ENCODE measurements at places on chromosomes 7 and 10. TPM values are rescaled to one million over a fixed set of nuclear protein-coding genes. Genes with fewer than 3 reads are reported as not detected.

ERVW-1 gene
- not detected for total RNA-seq

DNA sequence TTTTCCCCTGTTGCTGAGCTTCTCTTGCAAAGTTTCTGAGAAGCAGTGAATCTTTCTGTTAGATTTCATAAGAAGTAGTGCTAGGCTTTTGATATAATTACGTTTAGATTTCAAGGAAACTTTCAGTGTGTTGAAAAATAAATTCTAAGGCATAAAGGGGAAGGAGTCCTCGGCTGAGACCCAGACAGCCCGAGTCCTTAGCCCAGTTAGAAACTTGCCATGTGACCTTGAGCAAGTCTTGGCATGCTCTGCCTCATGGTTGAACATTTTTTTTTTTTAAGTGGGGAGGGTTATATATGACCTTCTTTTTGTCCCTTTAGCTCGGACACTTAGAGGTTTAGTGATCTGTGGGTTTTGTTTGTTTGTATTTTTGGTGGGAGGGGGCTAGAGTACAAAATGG, 117.5 kb downstream of the TCF7L2 start:
- H3K27ac ChIP-seq: no peak overlapping the region
- no peaks in the 10 kb centered on the region for H3K27me3 ChIP-seq
- H3K4me1 ChIP-seq: no peaks in the 10 kb centered on the region
- no peak overlapping the region for H3K4me3 ChIP-seq
- DNase-seq: no peak
- H3K36me3 ChIP-seq: peaks cover 5% of the 10 kb centered on the region

- no peaks in the 10 kb centered on the region for H3K4me1 ChIP-seq
- H3K36me3 ChIP-seq: no peaks in the 10 kb centered on the region
- no peak for DNase-seq
Measured at GRCh38 chr7:41107938-41108448, 594.9 kb downstream of the INHBA start.

DNA sequence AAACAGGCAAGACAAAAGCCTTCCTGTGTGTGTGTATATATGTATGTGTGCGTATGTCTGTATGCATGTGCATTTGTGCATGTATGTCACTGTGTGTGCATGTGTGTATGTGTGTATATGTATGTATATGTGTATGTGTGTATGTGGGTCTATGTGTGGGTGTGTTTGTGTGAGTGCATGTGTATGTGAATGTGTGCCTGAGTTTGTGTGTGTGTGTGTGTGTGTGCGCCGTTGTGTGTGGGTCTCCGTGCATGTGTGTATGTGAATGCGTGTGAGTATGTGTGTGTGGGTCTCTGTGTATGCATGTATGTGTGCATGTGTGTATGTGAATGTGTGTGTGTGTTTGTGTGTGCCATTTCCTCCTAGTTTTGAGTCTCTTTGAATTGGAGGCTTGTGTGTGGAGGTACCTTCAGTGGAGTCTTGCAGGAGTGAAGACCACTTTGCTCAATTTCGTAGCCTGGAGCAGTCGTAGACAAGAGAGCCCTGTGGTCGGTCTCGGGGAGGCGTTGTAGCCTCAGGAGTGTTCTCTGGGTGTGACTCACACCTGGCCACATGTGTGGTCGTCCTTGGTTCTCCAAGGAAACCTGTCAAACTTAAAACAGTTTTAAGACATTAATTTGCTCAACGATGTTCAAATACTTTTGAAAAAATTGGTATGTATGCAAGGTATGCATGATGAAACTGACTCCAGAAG, 28.1 kb downstream of the INPP5A start:
- peaks cover 21% of the 10 kb centered on the region for H3K4me1 ChIP-seq
- no peaks in the 10 kb centered on the region for H3K36me3 ChIP-seq
- H3K27ac ChIP-seq: no peak overlapping the region

GRCh38 chr10:13338390-13339110, 9.5 kb downstream of the SEPHS1 start:
- H3K27me3 ChIP-seq: no peaks in the 10 kb centered on the region
- peaks cover 24% of the 10 kb centered on the region for H3K4me1 ChIP-seq
- no peak for DNase-seq
- H3K36me3 ChIP-seq: peaks cover 46% of the 10 kb centered on the region
- H3K27ac ChIP-seq: no peak overlapping the region

HYAL4 gene
- total RNA-seq: not detected

- H3K4me3 ChIP-seq: peak overlapping the region; percentile 55
- H3K27ac ChIP-seq: no peak overlapping the region
- DNase-seq: no peak
- peaks cover 14% of the 10 kb centered on the region for H3K27me3 ChIP-seq
- peaks cover 7% of the 10 kb centered on the region for H3K4me1 ChIP-seq
- H3K36me3 ChIP-seq: no peaks in the 10 kb centered on the region
Measured at GRCh38 chr10:104233817-104234216, 1.7 kb upstream of the CFAP43 start.

- H3K27ac ChIP-seq: no peak overlapping the region
- peaks cover 5% of the 10 kb centered on the region for H3K27me3 ChIP-seq
- DNase-seq: no peak
- no peaks in the 10 kb centered on the region for H3K4me1 ChIP-seq
- H3K4me3 ChIP-seq: no peak overlapping the region
Measured at GRCh38 chr10:519716-520401, 169.6 kb downstream of the DIP2C start.

DNA sequence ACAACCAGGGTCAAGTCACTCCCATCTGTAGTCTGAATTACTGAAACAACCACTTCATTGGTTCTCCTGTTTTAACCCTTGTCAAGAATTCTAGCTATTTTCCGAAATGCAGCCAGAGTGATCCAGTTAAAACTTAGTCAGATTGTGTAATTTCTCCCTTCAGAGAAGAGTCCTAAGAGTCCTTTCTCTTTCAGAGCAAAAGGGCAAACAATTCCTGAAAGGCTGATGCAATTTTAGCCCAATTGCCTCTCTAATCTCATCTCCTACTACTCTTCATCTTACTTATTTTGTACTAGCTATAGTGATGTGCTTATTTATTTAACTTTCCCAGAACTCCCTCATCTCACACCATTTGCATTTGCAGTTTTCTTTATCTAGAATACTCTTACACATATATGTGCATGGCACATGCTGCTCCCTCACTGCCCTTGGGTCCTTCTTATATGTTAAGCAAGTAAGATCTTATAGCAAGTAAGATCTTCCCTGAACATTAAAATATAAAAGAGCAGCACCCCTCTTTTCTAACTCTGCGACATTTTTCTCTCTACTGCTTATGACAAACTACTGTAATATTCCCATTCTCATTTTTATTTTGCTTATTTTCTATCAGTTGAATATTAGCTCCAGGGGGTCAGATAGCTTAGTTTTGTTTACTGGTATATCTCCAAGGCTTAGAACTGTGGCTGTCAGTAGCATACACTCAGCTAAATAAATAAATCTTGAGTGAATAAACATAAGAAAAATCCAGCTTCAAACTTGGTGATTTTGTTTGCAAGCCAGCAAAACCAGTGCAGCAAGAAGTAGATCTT, 44.6 kb downstream of the HGF start:
- no peak overlapping the region for H3K4me3 ChIP-seq
- H3K27ac ChIP-seq: no peak overlapping the region
- no peaks in the 10 kb centered on the region for H3K4me1 ChIP-seq
- no peaks in the 10 kb centered on the region for H3K36me3 ChIP-seq
- no peak for DNase-seq

DNA sequence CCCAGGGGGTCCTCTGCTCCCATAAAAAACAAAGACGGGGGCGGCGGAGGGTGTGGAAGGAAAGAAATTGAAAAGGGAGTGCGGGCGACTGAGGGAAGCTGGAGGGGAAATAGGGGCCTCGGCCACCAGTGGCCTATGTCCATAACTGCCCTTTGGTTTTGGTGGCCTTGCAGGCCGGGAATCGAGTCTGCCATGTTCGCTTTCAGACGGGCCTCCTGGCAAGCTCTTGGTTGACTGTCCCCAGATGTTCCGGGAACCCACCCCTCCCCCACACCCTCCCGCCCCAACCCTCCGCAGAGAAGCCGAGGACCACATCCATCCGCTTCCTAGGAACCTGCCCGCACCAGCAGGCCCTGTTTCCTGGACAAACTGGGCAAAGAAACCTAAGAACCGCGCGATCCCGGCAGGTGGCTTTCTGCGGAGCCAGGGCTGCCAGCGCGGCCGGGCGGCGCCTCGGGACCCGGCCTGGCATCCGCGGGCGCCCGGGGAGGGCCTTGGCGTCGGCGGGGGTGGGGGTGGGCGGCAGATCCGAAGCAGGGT, 20.0 kb upstream of the GATA3 start:
- H3K4me1 ChIP-seq: peaks cover 20% of the 10 kb centered on the region
- DNase-seq: no peak
- no peak overlapping the region for H3K27ac ChIP-seq
- peak overlapping the region; percentile 23 for H3K4me3 ChIP-seq

PAPOLB gene
- not detected for total RNA-seq

DNA sequence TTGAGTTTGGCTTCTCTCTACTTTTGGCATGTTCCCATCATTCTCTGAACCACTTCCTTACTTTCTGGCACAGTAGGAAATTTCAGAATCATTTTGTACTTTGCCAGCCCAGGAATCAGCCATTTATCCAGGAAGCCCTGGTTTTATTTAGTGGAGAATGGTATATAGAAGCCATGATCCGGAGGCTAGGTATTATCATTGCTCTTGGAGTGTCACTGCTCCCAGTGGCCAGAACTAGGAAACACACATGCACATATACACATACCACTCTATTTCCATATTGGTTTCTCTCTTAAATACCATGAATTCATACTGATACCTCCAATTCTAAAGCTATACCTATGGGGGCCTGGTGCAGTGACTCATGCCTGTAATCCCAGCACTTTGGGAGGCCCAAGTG, 36.3 kb downstream of the SUFU start:
- H3K27me3 ChIP-seq: no peaks in the 10 kb centered on the region
- no peak overlapping the region for H3K27ac ChIP-seq
- no peak overlapping the region for H3K4me3 ChIP-seq
- peak; percentile 39 for DNase-seq
- H3K36me3 ChIP-seq: no peaks in the 10 kb centered on the region

- H3K27me3 ChIP-seq: peaks cover 46% of the 10 kb centered on the region
- peak; percentile 13 for DNase-seq
- H3K36me3 ChIP-seq: no peaks in the 10 kb centered on the region
- H3K27ac ChIP-seq: no peak overlapping the region
Measured at GRCh38 chr10:35643151-35644049, 1.3 kb upstream of the FZD8 start.

DNA sequence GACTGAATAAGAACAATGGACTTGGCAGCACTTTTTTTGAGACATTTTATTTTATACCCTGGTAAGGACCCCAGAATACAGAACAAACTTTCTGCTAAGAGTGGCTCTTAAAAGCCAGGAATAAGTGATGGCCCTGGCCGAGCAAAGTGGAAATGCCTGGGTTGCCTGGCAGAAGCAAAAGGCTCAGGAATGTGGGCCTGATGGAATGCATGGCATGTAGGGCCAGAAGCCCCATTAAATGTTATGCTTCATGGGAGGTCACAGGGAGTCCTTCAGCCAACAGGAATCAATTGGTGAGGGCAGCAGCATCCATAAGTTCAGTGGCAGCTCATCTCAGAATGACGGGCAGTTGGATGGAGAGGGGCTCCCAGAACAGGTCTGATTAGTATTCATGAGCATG, 301.5 kb upstream of the CACNA2D1 start:
- H3K36me3 ChIP-seq: no peaks in the 10 kb centered on the region
- no peak overlapping the region for H3K4me3 ChIP-seq
- no peaks in the 10 kb centered on the region for H3K27me3 ChIP-seq
- H3K27ac ChIP-seq: no peak overlapping the region
- H3K4me1 ChIP-seq: no peaks in the 10 kb centered on the region
